NCI-H2227 treated with DMSO at 0.1 percent for 48 hours (cell line): ENCODE measurements at places on chromosomes 4 and X.

DNA sequence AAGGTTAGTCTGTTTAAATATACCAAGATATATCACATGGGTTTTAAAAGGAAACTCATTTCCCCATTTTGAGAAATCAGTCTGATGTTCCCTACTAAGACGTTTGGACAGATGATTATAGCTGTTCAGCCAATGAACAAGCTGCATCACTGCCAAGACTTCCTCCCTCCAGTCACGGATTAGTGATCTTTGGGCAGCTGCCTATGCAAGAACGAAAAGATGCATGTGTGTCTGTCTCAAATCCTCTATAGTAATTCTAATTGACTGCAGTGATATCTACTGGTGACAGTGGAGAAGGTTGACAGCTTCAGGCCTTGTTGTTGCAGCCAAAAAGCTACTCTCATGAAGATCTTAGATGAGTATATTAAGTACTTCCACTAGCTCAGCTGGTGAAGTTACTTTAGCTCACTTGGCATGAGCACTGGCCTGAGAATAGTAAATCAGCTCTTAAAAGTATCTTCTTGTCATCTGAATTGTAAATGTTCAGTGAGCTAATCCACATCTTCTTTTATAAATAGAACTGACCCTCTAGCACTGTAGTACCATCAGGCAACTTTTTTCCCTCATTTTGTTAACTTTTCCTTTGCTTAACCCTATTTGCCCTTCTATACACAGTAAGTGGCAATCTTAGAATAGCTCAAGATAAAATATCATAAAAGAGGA lies 134.5 kb upstream of the PCDH10 start:
- no peak for DNase-seq

- no peak for DNase-seq
Observed at GRCh38 chrX:44239036-44239435, 104.4 kb downstream of the EFHC2 start.

- DNase-seq = no peak
Observed at GRCh38 chr4:128155874-128156456, 94.9 kb downstream of the LARP1B start.

- no peak for DNase-seq
Observed at GRCh38 chr4:174281182-174281737, 2.2 kb downstream of the FBXO8 start.

DNA sequence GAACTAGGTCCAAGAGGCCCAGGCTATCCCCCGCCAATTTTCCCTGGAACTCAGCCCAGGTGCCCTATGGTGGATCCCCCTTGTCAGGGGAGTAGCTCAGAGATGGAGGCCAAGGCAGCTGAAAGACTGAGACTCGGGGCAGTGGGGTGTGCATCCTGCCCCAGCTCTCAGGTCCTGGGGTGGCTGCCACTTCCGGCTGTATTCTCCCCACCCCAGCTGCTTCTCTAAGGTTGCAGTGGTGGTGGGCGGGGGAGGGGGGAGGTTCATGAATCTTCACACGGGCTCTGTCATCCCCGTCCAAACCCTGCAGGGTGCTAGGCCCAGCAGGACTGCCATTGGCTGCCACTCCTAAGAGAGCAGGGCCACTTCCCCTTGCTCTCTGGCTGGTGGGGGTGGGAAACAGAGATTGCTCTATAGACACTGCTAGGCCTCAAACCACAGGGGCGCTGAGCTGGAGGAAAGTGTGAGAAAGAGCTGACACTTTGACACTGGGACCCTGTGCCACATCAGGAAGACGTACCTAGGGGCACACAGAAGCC lies 1.5 kb downstream of the SASH3 start:
- no peak for DNase-seq

GRCh38 chrX:40474205-40474626 lies 106.6 kb upstream of the ATP6AP2 start:
- DNase-seq = peak; percentile 74

DNA sequence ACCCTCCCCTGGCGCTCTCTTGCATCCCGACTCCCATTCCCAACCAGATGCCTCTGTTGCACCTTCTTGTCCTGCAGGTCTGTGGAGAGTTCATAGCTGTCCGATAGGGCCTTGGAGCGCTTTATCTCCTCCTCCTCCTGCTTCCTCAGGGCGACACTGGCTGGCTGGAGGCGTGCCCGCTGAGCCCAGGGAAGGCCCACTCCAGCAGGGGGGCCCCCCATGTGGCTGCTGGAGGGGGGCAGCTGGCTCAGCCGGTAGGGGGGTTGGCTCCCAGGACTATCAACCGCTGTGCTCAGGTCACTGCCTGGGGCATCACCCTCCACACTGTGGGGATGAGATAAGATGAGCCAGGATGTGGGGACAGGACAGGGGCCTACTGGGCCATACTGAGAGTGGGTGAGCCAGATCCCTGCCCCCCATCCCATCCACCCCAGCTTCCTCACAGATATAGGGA lies 25.6 kb downstream of the IQSEC2 start:
- no peak for DNase-seq
